ENCODE measurements at places on chromosomes 6 and 20.

- peak; percentile 44 for DNase-seq
- H3K27me3 ChIP-seq: no peaks in the 10 kb centered on the region
- H3K4me1 ChIP-seq: no peaks in the 10 kb centered on the region
These were observed 601.2 kb upstream of the ARID1B start for GRCh38 chr6:156175971-156176421.

DNA sequence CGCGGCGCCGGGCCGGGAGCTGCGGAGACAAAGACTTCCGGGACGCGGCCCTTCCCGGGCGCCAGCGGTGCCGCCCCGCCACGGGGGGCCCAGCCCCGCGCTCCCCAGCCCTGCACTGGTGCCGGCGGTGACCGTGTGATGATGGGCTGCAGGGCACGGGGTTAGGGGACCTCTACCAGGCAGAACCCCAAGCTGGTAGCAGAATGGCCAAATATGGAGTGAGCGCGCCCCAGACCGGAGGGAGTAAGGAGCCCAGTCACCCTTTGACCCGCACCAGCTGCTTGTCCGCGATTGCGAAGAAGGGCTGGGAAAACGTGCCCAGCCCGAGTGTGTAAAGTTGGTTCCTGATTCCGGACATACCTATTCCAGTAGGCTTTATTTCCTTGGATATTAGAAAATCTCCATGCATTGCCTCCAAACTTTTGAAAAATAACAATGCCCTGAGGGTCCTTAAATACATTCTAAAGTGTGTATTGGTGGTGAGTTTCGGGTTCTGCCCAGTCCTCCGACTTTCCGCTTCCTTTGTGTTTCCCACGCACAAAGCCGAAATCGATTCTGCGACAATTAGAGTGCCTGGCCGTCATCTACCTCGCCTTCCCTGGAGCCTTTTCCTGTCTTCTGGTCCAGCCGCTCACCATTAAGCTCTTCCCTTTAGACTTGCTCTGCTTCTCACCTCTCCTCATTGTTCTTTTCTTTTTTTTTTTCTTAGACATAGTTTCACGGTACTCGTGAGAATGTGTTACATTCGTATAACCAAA lies 1.1 kb downstream of the ABRACL start:
- H3K36me3 ChIP-seq: no peaks in the 10 kb centered on the region
- peak overlapping the region; percentile 92 for H3K27ac ChIP-seq
- H3K4me3 ChIP-seq: peak overlapping the region; percentile 100
- H3K27me3 ChIP-seq: no peaks in the 10 kb centered on the region
- DNase-seq: peak; percentile 86

DNA sequence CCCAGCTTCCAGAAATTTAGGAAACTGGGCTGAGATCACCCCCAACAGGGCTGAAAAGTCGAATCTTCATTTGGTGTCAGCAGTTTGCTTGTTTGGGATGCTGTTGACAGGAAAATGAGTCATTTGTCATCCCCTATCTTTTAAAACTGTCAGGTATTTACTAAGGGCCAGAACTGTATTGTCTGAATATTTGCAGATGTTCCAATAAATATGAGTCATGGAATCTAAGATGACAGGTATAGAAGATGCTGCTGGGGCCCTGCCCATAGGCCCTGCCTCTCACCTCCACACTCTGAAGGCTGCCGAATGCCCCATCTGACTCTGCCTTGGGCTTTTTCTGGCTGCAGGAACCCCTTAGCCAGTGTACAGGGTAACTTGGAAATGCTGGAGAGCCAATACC lies 3.9 kb downstream of the ETV7 start:
- peaks cover 17% of the 10 kb centered on the region for H3K4me1 ChIP-seq
- no peak overlapping the region for H3K27ac ChIP-seq
- no peak overlapping the region for H3K4me3 ChIP-seq
- H3K27me3 ChIP-seq: no peaks in the 10 kb centered on the region

DNA sequence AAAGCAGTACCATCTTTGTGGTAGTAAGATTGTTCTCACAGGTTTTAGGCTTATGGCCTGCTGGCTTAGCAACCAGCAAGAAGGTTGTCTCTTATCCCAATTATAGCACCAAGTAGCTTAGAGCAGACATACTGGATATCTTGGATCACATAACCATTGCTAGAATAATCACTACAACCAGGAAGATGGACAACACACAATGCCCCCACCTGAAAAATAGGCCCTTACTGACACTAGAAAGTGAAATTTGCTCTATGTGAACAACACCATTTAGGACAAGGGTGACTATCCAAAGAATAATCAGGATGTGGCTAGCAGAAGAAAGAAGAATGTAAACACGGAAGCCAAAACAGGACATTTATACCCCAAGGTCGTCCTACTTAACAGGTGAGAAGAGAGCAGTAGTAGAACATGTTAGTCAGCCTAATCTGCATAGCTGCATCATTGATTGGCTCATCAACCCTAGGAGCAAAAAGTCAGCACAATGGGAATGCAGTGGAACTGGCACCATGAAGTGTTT lies 172.7 kb upstream of the MARCKS start:
- H3K4me3 ChIP-seq: no peak overlapping the region
- H3K27me3 ChIP-seq: no peaks in the 10 kb centered on the region
- no peak for DNase-seq

DNA sequence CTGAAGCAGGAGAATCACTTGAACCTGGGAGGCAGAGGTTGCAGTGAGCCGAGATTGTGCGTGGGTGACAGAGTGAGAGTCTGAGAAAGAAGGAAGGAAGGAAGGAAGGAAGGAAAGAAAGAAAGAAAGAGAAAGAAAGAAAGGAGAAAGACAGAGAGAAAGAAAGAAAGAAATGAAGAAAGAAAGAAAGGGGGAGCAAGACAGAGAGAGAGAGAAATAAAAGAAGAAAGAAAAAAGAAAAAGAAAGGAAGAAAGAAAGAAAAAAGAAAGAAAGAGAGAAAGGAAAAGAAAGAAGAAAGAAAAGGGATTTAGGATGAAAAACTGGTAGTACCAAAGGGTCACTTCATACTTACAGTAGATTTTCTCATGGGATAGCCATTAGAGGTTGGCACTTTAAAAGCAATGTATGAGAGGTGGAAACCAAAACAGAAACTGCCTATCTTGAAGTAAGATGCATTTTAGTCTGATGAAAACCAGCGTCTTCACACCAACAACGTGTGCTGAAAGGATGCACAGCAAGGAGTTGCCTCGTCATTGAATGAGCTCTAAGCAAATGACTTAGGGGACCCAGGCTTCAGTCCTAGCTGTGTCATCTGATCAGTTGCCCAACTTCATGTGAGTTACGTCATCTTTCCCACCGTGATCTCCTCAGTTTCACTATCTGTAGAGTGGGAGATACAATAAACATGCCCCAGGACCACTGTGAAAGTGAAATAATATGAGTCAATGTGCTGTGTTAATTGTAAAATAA lies 133.9 kb upstream of the NEDD9 start:
- H3K4me3 ChIP-seq: no peak overlapping the region
- no peaks in the 10 kb centered on the region for H3K36me3 ChIP-seq
- no peaks in the 10 kb centered on the region for H3K27me3 ChIP-seq

DNA sequence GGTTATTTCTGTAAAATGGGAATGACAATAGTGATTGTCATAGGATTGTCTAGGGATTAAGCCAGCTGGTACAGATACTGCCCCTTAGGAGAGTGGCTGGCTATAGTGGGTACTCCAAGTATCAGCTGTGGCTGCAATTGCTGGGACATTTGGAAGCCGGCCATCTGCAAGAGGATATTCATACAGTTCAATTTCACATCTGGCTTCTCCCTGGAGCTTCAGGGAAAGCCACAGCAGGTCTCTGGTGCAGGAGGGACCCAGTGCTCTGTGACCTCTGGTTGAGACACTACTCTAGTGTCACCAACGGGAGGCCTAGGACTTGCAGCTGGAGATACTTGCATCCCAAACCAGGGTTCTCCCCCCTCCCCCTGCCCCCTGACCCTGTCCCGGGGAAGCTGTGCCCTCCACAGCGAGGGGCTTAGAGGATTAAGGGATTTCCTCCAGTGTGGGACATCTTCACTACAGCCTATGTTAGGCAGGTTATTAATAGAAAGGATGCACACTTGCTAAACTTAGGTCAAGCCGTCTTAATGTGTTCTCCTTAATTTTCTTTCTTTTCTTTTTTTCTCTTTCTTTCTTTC lies 2.7 kb downstream of the SLC2A10 start:
- H3K4me1 ChIP-seq: peaks cover 40% of the 10 kb centered on the region
- H3K27ac ChIP-seq: no peak overlapping the region
- H3K4me3 ChIP-seq: no peak overlapping the region
- H3K36me3 ChIP-seq: no peaks in the 10 kb centered on the region
- H3K27me3 ChIP-seq: no peaks in the 10 kb centered on the region

Measured in upper lobe of left lung (tissue), 6 donors.